Stimulated activated CD8-positive, alpha-beta memory T cell treated with anti-CD3 and anti-CD28 coated beads, Interleukin-4, amount 100 ng/mL, for 24 hours (primary cell): ENCODE measurements at places on chromosomes 12 and 14.

DNA sequence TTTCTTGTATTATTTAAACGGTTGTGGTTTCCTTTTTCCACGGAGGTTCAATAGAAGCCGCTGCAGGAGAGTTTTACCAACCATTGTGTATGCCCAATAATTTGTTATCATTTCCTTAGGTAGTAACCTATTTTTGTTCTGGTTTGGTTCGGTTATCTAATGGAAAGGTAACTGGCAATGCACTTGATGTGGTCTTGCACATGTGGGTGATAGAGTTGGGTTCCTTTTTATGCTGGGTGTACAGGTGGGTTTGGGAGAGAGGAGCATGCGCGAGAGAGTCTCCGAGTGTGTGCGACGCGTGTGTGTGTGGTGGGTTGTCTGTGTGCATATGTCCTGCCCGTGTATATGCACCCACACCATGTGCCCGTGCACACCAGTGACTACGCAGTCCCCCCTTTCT is 102.7 kb upstream of the FKBP4 start:
- no peak for DNase-seq

GRCh38 chr12:998020-998874 is 7.2 kb downstream of the ERC1 start:
- DNase-seq, result no peak

- no peak for DNase-seq
Observed at GRCh38 chr14:99166506-99166905, 105.5 kb downstream of the BCL11B start.

GRCh38 chr12:110782094-110782493 is 39.4 kb upstream of the PPP1CC start:
- no peak for DNase-seq

GRCh38 chr14:36055681-36056225 is 120.8 kb downstream of the PTCSC3 start:
- DNase-seq, result no peak

DNA sequence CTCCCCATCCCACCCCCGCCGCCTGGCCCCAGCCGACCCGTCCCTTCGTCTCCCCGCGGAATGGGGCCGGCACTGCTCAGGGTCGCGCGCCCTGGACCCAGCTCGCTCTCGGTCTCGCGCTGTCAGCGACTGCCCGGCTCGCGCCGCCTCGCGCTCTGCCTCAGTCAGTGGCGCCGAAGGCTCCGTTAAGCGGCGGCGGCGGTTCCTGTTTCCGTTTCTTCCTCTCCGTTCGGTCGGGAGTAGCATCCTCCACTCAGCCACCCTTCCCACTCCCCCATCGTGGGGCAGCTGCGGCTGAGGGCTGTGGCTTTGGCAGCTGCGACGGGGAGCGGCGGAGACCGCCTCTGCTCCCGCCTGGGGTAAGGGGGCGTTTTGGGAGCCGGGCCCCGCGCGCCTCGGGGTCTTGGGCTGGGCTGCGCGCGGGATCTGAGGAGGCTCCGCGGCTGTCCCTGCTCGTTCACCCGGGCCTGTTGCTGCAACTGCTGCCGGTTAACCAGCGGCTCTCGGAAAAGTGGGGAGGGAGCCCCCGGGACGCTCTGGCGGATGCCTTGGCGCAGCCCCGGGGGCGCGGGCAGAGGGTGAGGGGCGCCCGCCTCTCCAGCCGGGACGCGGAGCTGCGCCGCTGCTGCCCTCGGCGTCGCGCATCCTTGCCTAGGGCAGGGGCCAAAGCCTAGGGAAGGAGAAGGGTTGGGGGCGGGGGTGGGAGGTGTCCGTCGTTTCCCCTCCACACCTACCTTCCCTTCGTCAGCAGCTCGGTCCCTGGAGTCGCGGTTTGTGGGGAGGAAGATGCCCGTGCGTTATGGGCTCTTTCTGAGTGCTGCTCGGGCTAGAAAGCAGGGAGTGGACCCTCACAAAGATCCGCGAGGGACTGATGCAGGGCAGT is 567 bp downstream of the FUT8 start:
- no peak for DNase-seq

GRCh38 chr14:67490196-67490595 is 1.7 kb upstream of the TMEM229B start:
- no peak for DNase-seq

GRCh38 chr12:13727707-13728195 is 253.7 kb downstream of the GRIN2B start:
- no peak for DNase-seq

DNA sequence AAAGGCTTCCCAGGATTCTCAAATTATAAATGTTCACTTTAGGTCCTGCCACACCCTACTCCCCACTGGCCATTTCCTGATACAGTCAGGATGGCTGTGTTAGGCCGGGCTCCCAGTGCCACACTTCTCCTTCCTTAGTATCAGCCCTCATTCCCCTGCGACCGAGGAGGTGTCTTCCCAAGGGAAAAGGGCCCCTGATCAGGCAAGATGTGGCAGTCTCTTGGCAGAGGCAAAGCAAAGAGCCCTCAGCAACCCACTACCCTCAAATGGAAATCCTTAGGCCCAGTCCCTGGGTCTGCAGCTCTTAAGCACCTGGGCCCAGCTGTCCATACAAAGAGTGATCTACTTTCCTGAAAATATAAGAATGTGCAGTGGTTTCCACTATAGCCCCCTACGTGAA is 96.5 kb upstream of the VASH1 start:
- DNase-seq, result no peak

- no peak for DNase-seq
Observed at GRCh38 chr14:79841433-79841832, 369.9 kb downstream of the DIO2 start.

GRCh38 chr12:49019443-49020324 is 1.1 kb upstream of the PRKAG1 start:
- DNase-seq, result no peak

DNA sequence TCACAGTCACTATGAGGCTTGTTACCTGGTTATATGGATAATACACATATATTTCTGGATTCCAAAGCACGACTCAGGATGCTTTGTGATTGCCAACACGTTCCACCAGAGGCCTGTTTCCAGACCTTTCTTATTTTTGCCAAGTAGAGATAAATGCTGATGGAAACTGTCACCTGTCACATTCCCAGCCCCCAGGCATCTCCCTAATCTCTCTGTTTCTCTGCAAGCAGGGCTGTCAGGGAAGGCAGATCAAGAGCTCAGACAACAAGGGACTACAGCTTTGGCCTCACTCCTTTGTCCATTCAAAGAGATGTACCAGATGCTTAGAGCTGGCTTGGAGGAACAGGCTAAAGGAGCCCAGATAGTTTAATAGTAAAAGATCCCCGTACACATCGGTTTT is 21.8 kb upstream of the DDHD1 start:
- DNase-seq, result no peak

- DNase-seq, result no peak
Observed at GRCh38 chr12:28500373-28501024, 310.2 kb downstream of the CCDC91 start.
